Uterus (tissue), 4 donors: ENCODE measurements at places on chromosomes 7 and 10. TPM values are rescaled to one million over a fixed set of nuclear protein-coding genes. Genes with fewer than 3 reads are reported as not detected.

- no peaks in the 10 kb centered on the region for H3K4me1 ChIP-seq
- no peaks in the 10 kb centered on the region for H3K36me3 ChIP-seq
- peak overlapping the region; percentile 100 for H3K4me3 ChIP-seq
- H3K27ac ChIP-seq: peak overlapping the region; percentile 98
Observed at GRCh38 chr10:12041766-12042408, 722 bp downstream of the UPF2 start.

DNA sequence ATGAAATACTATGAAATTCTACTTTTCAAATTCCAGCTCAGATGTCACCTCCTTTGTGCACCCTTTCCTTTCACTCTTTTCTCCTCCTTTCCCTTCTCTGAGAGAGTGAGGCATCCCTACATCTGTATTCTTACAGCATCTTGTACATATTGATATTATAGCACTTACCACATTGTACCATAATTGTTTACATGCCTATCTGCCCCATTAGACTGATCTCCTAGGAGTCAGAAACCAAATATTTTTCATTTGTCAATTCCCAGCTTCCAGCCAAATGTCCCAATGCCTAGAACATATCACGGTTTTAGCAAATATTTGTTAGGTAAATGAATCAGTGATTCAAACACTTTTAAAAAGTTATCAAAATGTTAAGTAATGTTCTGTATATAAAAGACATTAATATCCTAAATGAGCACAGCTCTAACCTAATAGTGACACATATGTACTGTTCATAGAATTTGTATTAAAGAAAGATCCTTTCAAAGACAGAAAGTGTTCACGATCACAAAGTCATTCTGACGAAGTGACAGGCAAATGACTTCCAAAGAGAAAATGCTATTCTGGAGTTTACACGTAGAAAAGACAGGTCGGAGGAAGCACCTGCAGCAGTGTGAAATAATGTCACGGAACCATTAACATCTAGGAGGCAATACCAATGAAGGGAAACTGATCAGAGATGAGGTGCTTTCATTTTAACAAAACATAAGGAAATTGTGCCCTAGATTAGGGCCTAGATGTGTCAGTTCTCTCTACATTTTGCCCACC is 774.2 kb downstream of the MAGI2 start:
- no peaks in the 10 kb centered on the region for H3K27me3 ChIP-seq
- no peak for DNase-seq
- H3K4me3 ChIP-seq: no peak overlapping the region

GRCh38 chr7:157736341-157736740 is 399.5 kb downstream of the DNAJB6 start:
- DNase-seq: no peak
- H3K36me3 ChIP-seq: no peaks in the 10 kb centered on the region
- no peaks in the 10 kb centered on the region for H3K4me1 ChIP-seq
- H3K27me3 ChIP-seq: no peaks in the 10 kb centered on the region
- no peak overlapping the region for H3K4me3 ChIP-seq

OR2A12 gene
- total RNA-seq: not detected

- no peak for DNase-seq
- no peak overlapping the region for H3K27ac ChIP-seq
- H3K4me1 ChIP-seq: no peaks in the 10 kb centered on the region
- no peaks in the 10 kb centered on the region for H3K36me3 ChIP-seq
- H3K4me3 ChIP-seq: no peak overlapping the region
Observed at GRCh38 chr10:97810446-97810845, 38.6 kb upstream of the SFRP5 start.

GRCh38 chr10:98463976-98464754 is 17.4 kb upstream of the HPS1 start:
- no peaks in the 10 kb centered on the region for H3K27me3 ChIP-seq
- no peak overlapping the region for H3K4me3 ChIP-seq
- no peaks in the 10 kb centered on the region for H3K36me3 ChIP-seq
- no peak overlapping the region for H3K27ac ChIP-seq
